ENCODE measurements at places on chromosomes 3 and 15.

GRCh38 chr3:41026394-41027177 is 172.7 kb upstream of the CTNNB1 start:
- DNase-seq: peak; percentile 90

DNA sequence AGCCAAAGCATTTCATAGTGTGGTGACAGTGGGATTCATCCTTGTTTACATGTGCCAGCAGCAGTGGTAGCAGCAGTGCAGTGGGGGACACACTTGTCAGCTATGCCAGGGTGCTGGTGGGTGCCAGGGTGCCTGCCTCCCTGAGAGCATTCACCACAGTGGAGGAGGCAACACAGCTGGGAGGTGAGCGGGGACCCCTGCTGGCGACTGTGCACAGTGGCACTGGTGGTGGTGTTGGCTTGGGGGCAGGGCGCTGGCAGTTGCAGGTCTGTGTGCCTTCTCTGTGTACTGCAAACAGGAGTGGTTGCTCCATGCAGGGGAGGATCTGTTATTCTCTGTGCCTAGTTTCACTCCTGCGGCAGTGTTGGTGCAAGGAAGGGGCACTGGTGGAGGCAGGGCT is 41.2 kb downstream of the CEP63 start:
- peak; percentile 11 for DNase-seq

- DNase-seq: no peak
Measured at GRCh38 chr15:88917760-88918159, 4.6 kb upstream of the MFGE8 start.

DNA sequence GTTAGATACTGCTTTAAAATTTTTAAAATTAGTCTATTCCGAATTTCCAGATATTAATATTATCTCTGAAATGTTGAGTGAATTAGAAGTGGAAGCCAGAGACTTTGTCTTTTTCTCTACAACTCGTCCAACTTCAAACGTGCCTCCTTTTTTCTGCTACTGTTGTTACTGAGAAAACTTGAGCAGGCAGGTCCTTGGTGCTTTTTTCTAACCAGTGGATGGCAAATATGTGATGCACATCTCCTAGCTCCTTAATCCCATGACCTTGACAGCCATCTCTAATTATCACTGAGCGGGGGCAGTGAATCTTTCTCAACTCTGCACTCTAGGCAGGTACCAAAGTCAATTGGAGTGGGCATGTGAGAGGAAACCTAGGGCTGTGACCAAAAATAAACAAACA is 50.7 kb downstream of the FNDC3B start:
- DNase-seq: no peak

DNA sequence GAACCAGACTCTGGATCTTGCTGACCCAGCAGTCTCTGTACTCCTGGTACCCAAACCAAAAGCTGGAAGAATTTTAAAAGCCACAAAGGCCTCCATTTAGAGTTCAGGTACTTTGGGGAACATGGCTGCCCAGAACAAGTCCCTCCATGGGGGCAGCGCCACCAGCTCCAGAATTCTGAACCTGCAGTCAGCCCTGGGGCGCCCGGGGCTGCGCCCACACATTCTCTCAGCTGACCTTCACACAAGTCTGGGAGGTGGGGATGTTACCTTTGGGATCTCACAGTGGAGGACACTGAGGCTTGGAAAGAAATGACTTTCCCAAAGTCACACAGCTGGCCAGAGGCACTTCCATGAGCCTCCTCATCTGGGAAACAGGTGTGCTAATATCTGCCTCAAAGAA is 154.8 kb downstream of the RAB11A start:
- DNase-seq: no peak

DNA sequence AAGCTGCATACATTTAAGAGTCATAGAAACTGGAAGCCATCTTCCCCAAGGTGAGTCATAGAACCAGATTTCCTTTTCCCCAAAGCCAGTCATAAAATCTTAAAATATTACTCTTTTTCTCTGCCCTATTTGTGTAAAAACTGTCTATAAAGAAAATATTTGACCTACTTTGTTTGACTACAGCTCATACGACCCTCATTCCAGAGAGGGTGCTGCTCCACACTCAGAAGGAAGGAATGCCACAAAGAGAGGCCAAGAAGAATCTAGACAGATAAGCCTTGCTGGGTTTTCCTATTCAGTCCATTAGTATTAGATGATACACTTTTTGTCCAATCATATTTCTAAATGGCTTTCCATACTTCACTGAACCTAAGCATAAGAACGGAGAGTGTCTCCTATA is 671.6 kb upstream of the SGO1 start:
- DNase-seq: no peak

DNA sequence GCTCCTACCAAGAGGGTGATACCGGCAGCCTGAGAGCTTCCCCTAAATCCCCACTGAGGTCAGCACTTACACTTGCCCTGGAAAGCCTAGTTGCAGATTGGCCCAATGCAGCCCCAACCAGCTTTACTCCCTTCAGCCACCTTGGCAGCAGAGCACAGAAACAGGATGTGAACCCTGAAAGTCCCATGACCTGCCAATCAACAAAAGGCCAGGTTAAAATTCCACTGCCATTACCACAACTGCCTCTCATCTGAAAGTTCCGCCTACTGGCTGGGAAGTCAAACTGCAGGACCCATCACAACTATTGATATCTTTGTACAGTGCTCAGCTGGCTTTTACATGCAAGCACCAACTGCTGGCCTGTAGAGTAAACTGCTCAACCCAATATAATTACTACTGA is 156.2 kb downstream of the ZMAT3 start:
- no peak for DNase-seq

- DNase-seq: no peak
Measured at GRCh38 chr3:61892891-61893290, 331.5 kb downstream of the PTPRG start.

DNA sequence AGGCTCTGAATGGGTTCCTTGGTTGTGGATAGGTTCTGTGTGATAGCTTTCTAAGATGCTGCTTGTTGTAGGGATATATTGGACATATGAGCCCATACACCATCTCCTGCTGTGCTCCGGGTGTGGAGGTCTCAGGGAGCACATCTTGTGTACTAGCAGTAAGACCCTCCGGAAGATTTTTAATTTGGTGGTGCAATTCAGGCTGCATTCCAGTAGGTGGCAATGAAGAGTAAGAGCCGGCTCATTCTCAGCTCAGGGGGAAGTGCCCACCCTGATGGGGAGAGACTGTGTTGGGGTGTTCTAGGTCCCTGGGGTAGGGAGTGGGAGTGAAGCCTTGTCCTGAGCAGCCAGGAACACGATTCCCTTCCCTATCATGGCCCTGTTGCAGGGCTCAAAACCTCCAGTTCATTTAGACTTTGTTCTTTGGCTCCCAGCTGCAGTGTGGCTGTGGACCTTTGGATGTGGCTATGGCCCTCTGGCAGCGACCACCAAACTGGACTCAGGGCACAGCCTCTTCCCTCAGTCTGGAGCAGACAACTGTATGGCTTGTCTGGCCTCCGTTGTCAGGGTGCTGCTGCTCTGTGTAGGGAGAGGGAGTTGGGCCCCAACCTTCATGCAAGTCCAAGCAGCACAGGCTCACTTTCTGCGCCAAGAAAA is 104.7 kb downstream of the UNC13C start:
- DNase-seq: peak; percentile 3

- no peak for DNase-seq
Measured at GRCh38 chr3:179000144-179000543, 71.5 kb downstream of the ZMAT3 start.

DNA sequence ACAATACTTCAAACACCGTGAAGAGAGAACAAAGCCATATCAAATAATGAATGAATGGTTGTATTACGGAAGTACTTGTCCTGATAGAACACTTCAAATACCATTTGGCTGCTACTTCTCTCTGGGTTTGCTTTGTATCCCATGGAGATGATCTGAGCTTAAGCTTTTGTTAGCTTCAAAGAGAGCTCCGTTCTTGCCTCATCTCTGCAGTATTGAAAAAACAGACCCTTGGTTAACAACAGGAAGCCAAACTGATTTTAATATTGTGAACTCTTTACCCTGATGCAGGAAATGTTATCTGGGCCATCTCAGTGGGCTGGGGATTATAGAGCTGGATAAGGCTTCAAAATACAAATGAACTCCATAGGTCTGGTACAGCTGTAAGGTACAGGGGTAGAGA is 101.0 kb downstream of the CHL1 start:
- no peak for DNase-seq

DNA sequence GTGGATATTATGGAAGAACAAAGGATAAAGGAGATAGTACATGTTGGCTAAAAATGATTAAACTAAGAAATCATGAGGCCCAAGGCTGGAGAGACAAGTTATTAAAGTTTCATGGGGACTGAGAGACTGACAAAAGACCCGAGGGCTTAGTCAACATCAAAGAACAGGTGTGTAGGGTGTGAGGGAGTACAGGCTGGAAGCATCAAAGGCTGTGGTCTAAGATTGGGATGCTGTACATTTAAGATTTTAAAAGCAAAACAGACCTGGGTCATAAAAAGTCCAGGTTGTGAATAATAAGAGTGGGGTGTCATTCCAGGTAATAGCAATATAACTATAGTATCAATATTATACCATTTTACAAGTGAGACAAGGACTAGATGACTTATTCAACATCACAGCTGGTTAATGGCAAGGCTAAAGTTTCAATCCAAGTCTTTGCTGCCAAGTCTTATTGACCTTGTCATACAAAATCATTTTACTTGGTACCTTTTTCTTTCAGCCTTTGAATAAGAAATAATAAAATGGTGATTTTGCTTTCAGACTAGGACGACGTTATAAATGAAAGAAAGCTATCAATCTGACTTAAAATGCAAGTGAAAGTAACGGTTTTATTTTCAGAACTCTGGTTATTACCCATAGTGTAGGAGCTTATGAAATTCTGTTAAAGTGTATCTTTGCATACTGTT is 211.6 kb downstream of the TNIK start:
- no peak for DNase-seq

DNA sequence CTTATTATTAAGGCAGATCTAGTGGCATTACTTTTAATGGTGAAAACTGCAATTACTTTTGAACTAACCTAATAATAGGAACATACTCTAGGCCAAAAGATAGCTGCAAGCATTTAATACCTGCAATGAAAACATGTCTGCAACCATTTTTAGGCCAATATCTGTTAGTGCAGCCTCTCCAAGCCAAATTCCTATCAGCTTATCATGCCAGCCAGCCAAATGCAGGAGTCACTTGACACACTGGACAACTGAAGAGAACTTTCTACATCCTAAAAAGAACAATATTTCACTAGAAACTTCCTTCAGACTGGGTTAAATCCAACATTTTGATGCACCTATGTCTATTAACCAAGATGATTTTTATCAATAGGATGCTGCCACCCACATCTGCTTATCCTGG is 33.8 kb downstream of the CCDC54 start:
- no peak for DNase-seq

DNA sequence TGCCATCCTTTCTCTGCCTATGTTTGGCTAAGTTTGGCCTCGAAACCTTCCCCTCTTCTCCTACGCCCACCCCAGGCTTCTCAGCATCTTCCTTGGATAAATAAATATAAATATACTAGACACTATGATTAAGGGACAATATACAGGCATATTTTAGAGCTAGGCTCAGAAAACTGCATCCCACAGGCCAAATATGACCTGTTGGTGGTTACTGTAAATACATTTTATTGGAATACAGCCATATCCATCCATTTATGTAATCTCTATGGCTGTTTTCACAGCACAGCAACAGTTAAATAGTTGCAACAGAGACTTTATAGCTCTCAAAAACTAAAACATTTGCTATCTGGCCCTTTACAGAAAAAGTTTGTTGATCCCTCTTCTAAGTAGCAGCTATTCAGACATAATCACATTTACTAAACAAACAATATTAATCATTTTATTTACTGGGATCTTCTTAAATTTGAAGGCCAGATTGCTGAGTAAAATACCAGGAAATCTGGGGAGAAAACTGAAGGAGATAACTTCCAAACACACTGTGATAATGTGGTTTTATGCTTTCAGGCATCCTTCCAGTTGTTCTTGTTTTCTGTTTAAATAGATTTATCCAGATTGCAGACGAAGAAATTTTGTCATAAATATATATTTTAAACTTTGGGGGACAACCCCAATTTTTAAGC is 269.7 kb upstream of the THRB start:
- no peak for DNase-seq

- DNase-seq: no peak
Measured at GRCh38 chr15:59367022-59367451, 5.6 kb downstream of the MYO1E start.
